Tracheal epithelial cell (primary cell): ENCODE measurements at places on chromosomes 6 and 20. TPM values are rescaled to one million over a fixed set of nuclear protein-coding genes. Genes with fewer than 3 reads are reported as not detected.

The SDCBP2 gene
- total RNA-seq: 48.7 and 80.4 TPM in 2 replicates

The SIRPD gene
- not detected in 2 replicates for total RNA-seq

The TMEM74B gene
- 2.4 TPM in 1 of 2 replicates, not detected in the other for total RNA-seq

The MAFB gene
- 1.4 and 1.5 TPM in 2 replicates for total RNA-seq

The STMND1 gene
- 0.24 TPM in 1 of 2 replicates, not detected in the other for total RNA-seq

The C20orf144 gene
- total RNA-seq: 0.24 TPM in 1 of 2 replicates, not detected in the other

The EBF4 gene
- total RNA-seq: 1.1 and 1.2 TPM in 2 replicates

The PSORS1C1 gene
- total RNA-seq: 0.43 and 1.7 TPM in 2 replicates

The PACSIN1 gene
- total RNA-seq: not detected in 2 replicates

The BTNL2 gene
- total RNA-seq: not detected in 2 replicates

The PNLDC1 gene
- total RNA-seq: under 0.01 and 0.21 TPM in 2 replicates

The SASH1 gene
- 2.7 and 9.4 TPM in 2 replicates for total RNA-seq

The GNAS-AS1 gene
- total RNA-seq: 0.48 TPM in 1 of 2 replicates, not detected in the other

The FOXC1 gene
- 5.3 and 6.2 TPM in 2 replicates for total RNA-seq
